ENCODE measurements at places on chromosomes 11 and 22. TPM values are rescaled to one million over a fixed set of nuclear protein-coding genes. Genes with fewer than 3 reads are reported as not detected.

NRIP3 gene
- total RNA-seq, result 1.1 TPM

GLB1L3 gene
- total RNA-seq, result not detected

GLYAT gene
- total RNA-seq, result not detected

RIC3 gene
- 0.95 TPM for total RNA-seq

SAA4 gene
- not detected for total RNA-seq

CDC42EP1 gene
- total RNA-seq, result 36.1 TPM

DDX25 gene
- total RNA-seq, result 0.02 TPM

CSRP3 gene
- total RNA-seq, result not detected

SERPIND1 gene
- total RNA-seq, result not detected

HBD gene
- total RNA-seq, result not detected

BEST1 gene
- total RNA-seq, result 5.8 TPM

RFPL2 gene
- 0.30 TPM for total RNA-seq

RAPSN gene
- total RNA-seq, result 0.06 TPM

SEPTIN3 gene
- 1.3 TPM for total RNA-seq

FBXO7 gene
- total RNA-seq, result 74.9 TPM

HSPA8 gene
- total RNA-seq, result 1,804 TPM

NFAM1 gene
- not detected for total RNA-seq

YAP1 gene
- 40.7 TPM for total RNA-seq

B3GAT1 gene
- not detected for total RNA-seq

EFCAB6 gene
- 0.35 TPM for total RNA-seq

CYTH4 gene
- 0.82 TPM for total RNA-seq

APOL3 gene
- 0.05 TPM for total RNA-seq

SHANK3 gene
- 3.9 TPM for total RNA-seq

PPP1CA gene
- total RNA-seq, result 296 TPM

NOX4 gene
- not detected for total RNA-seq

OR4D5 gene
- total RNA-seq, result not detected

VPS11 gene
- total RNA-seq, result 13.2 TPM

TCIRG1 gene
- total RNA-seq, result 125 TPM

SLCO2B1 gene
- 6.7 TPM for total RNA-seq

CCDC87 gene
- total RNA-seq, result 0.89 TPM

ALDH3B2 gene
- total RNA-seq, result not detected

FIBIN gene
- total RNA-seq, result not detected

SYT9 gene
- 0.16 TPM for total RNA-seq

RAB1B gene
- 148 TPM for total RNA-seq

FOLR1 gene
- not detected for total RNA-seq

CARNS1 gene
- total RNA-seq, result 0.12 TPM

SLC22A12 gene
- not detected for total RNA-seq

GSTT2B gene
- not detected for total RNA-seq

HORMAD2 gene
- total RNA-seq, result not detected

DAGLA gene
- 5.5 TPM for total RNA-seq

LYVE1 gene
- total RNA-seq, result not detected

MMP27 gene
- total RNA-seq, result not detected

VPS37C gene
- 17.7 TPM for total RNA-seq

OR4A15 gene
- not detected for total RNA-seq

INS gene
- total RNA-seq, result not detected

ANGPTL5 gene
- total RNA-seq, result not detected

MAJIN gene
- 0.10 TPM for total RNA-seq

ANO5 gene
- 2.0 TPM for total RNA-seq

TPBGL gene
- total RNA-seq, result 0.35 TPM

OR2D2 gene
- not detected for total RNA-seq

FGF3 gene
- not detected for total RNA-seq

FOLR2 gene
- total RNA-seq, result not detected

MB gene
- 6.9 TPM for total RNA-seq

PAX6 gene
- total RNA-seq, result 2.0 TPM

POLA2 gene
- 16.6 TPM for total RNA-seq

PKDREJ gene
- not detected for total RNA-seq

SPDYC gene
- total RNA-seq, result not detected

DNAJB7 gene
- not detected for total RNA-seq
